ENCODE measurements at places on chromosomes 5 and 9.

DNA sequence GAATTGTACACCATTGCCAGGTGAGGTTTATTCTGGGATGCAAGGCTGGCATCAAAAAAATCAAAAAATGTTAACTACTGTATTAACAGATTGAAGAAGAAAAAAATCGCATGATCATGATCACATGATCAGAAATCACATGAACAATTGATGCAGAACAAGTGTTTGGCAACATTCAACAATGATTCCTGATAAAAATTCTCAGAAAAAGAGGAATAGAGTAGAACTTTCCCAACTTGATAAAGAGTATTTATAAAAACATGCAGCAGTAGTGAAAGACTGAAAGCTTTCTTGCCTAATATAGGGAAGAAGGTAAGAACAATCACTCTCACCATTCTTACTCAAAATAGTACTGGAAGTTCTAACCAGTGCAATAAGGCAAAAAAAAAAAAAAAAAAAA, 16.4 kb downstream of the SLCO4C1 start:
- DNase-seq: no peak

- DNase-seq: no peak
These were observed 742.9 kb downstream of the TLR4 start for GRCh38 chr9:118446943-118447639.

DNA sequence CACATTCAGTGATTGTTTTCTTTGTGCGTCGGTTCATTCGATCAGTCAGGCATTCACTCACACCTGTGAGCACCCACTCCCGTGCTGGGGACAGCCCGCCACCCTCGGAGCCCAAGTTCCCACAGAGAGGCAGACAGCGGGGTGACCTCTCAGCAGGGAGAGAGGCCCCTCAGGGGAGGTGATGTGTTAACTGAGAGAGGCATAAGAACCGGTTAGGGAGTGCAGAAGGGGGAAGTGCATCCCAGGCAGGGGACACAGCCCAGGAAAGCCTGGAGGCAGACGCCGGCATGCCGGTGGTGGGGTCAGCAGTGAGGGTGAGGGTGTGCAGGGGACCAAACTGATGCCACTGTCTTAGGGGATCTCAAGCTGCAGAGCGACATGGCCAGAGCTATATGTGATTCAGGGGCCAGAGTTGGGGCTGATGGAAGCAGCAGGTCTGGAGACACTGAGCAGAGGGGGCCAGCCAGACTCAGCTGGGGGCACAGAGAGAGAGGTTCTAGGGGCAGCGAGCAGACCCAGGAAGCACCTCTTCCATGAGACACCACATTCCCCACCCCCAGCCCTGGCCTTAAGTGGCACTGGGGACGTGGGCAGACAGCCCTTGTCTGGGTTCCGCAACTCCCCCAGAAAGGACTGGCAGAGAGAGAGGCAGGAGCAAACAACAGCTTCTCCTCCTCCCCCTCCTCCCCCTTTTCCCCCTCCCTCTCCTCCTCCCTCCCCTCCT, 35.9 kb downstream of the HK3 start:
- DNase-seq: no peak

- peak; percentile 39 for DNase-seq
These were observed 47.1 kb downstream of the EHMT1 start for GRCh38 chr9:137665697-137666512.

- peak; percentile 56 for DNase-seq
These were observed 110.5 kb upstream of the HMHB1 start for GRCh38 chr5:143701493-143701892.

GRCh38 chr5:120852222-120852860, 388.2 kb downstream of the PRR16 start:
- no peak for DNase-seq

GRCh38 chr5:123673107-123673506, 161.1 kb downstream of the CSNK1G3 start:
- no peak for DNase-seq

DNA sequence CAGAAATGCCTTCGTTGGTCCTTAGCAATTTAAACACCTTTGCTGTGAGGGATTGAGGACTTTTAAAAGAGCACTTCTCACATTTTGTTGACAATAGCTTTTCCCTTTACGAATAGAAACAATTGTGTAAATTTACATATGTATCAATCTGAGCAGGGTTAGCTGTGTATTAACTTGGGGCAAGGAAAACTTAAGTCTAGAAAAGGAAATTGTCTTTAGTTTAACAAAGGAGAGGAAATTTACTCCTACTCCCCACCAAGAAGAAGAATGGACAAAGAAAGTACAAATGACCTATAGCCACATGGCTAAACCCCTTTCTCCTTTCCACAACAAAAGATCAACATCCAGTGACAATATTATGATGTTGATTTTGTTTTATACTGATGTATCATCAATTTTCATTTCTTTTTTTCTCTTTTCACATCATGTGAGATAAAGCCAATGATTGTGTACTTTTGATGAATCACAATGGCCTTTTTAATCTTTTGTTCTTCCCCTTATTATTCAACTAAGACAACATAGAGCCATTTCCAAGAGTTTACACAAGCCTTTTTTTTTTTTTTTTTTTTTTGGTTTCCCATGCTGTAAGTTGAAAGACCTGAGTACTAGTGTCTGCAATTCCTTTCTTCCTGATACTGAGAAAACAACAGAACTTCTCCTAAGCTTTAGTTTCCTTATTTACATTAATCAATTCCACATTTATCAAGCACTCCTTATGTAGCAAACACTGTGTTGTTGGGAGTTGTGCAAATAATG, 19.0 kb downstream of the FOXB2 start:
- DNase-seq: no peak

GRCh38 chr5:164742025-164742424, 1236.6 kb downstream of the MAT2B start:
- no peak for DNase-seq

DNA sequence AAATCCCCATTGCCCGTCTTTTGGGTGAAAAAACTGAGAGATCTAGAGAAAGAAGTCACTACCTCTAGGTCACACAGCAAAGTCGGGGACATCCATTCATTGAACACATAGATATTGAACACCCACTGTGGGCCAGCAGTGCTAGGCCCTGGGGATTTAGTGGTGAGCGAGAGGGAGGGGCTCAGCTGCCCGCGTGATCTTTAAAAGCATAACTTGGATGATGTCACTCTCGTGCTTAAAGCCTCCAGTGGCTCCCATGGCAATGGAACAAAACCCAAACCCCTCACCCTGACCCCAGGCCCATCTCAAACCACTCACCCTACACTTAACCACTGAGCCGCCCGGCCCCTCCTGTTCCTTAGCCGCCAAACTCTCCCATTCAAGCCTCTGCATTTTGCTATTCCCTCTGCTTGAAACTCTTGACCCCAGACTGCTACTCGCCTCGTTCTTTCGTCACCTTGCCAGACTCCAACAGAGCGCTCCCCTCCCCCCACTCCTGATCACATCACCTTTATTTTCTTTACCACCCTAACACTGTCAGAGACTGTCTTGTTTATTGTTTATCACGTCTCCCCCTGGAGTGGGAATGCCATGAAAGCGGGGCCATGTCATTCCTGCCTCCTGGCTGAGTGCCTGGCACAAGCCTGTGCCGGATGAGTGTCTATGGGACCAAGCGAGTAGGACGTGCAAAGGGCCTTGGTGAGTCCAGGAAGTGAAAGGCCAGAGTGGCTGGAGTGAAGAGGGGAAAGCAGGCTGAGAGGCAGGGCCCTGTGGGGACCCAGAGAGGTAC, 710 bp upstream of the PIP5KL1 start:
- DNase-seq: peak; percentile 20

GRCh38 chr5:1702318-1702717, 97.3 kb downstream of the MRPL36 start:
- DNase-seq: no peak

DNA sequence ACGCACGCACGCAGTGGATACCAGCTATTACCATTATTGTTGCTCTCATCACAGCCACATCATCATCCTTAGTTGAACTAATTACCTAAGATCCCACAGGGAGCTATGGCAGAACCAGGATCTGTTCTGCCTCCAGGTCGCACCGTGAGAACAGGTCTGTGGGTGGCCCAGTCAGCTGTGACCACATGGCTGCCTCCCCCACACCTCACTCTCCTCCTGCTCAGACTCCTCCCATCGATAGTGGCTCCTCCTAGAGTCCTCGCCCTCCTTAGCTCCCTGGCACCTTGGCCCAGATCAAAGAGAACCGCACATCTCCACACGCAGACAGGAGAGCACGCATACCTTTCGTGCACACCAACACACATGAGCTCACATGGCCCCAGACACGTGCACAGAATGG, 32.4 kb upstream of the RPL26L1 start:
- no peak for DNase-seq

DNA sequence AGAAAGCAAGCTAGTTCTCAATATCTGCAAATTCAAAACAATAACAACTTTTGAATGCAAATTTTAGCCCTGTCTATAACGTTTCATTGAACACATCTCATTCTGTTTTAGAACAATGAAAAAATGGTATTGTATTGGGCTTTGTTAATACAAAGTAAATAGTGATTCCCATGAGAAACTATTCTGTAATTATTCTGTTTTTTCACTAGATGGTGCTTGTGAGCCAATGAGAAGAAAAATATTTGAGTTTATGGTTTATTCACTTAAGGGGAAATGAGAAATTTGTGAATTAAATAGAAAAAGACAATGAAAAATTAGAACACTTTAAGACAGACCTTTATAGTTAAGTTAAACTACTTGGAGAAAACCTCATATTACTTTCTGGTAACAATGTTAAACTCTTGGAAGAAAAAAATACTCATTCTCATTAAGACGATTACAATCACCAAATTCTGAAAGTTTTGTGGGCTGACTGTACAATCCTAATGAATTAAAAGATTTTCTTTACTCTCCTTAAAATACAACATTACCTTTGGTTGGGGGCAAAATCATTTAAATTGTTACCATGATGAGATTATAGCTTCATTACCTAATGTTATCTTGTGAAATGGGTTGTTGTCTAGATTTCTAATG, 127.0 kb downstream of the NNT start:
- peak; percentile 6 for DNase-seq

- no peak for DNase-seq
These were observed 25.6 kb upstream of the KCNMB1 start for GRCh38 chr5:170414786-170415185.

GRCh38 chr5:10519729-10520128, 44.1 kb upstream of the ANKRD33B start:
- peak; percentile 65 for DNase-seq

DNA sequence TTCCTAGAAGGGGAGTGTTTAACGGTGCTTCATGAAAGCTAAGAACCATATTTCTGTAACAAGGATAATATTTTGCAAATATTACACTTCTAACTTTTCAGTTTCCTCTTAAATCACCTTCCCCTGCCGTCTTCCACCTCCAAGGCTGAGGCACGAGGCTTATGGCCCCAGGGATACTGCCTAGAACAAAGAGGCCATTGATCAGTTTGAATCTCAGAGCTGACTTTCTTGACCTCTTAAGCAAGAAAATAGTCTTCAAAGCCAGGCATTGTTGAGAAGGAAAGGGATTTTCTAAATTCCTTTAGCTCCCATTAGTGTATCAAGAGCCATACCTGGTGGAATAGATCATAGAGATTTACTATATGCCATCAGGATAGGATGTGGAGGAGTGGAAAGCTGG, 566.2 kb downstream of the BNC2 start:
- no peak for DNase-seq

GRCh38 chr9:13013991-13014883, 239.4 kb downstream of the LURAP1L start:
- no peak for DNase-seq

GRCh38 chr5:151700820-151701219, 14.1 kb upstream of the SPARC start:
- DNase-seq: peak; percentile 43

- DNase-seq: no peak
These were observed 438 bp downstream of the TRIP13 start for GRCh38 chr5:893137-893506.

DNA sequence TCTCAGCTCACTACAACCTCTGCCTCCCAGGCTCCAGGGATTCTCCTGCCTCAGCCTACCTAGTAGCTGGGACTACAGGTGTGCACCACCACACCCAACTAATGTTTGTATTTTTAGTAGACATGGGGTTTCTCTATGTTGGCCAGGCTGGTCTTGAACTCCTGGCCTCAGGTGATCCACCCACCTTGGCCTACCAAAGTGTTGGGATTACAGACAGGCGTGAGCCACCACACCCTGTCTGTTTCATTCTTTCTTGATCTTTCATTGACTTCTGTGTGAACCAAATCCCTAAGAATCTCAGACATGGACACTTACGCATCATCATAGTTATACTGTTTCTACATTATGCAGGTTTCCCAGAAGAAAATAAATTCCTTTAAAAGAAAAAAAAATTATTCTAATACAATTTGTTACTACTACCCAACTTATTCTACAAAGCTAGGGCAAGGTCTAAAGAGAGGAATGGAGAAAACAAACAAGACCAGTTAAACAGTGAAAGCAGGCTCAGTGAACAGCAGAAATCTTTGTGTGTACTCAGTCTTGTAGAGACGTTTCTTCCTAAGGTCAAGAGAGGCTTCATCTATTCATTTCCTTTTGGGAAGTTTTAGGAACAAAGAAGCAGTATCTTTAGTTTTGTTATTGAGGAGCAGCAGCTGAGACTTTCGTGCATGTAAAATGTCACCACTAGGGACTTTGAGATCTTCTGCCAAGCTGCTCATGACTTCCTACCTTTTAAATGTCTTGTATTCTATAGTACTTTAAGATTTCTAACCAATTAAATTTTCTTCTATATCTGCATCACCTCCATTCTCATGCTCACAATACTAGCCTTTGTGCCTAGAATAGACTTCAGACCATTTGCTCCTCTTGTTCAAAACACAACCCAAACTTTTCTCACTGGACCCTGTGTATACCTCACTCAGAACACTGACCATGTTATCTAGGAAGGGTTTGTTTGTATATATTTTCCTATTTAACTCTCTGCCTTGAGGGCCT, 5.6 kb upstream of the HMGCR start:
- DNase-seq: peak; percentile 44

All from NCI-H526 (cell line).